ENCODE measurements at places on chromosomes 7 and 10.
A peak's percentile ranks its signal among the peaks of the same experiment; 100 is the strongest.

- DNase-seq, result no peak
These were observed 39.6 kb downstream of the FAM171A1 start for GRCh38 chr10:15331461-15331860.

DNA sequence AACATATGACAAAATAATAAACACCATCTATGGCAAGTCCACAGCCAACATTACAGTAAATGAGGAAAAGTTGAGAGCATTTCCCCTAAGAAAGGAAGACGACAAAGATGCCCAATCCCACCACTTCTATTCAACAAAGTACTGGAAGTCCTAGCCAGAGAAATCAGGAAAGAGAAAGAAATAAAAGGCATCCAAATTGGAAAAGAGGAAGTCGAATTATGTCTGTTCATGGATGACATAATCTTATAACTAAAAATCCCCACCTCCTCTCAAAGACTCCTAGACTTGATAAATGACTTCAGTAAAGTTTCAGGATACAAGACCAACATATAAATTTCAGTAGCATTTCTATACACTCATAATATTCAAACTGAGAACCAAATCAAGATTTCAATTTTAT is 288.5 kb upstream of the POT1 start:
- DNase-seq, result no peak

- DNase-seq, result no peak
These were observed 216.6 kb upstream of the SH2B2 start for GRCh38 chr7:102069931-102070629.

GRCh38 chr10:96840841-96841518 is 8.9 kb downstream of the LCOR start:
- peak; percentile 86 for DNase-seq

DNA sequence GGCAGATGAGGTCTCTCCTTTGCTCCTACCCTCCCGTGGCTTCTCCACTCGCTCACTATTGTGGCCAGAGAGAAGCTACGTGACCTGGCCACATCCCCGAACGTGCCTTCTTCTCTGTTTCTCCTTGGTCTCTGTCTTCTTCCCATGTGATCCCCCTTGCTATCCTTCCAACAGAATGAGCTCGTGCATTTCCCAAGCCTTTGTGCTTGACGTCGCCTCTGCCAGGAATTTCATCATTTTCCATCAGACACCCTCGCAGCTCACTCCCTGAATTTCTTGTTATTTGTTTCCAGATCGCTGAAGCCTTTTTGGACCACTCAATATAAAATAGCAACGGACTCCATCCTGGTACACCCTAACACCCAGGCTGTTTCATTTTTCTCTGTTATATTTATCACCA is 13.8 kb upstream of the INHBA start:
- DNase-seq, result no peak

GRCh38 chr7:152015600-152015999 is 9.9 kb upstream of the GALNT11 start:
- DNase-seq, result no peak

- peak; percentile 29 for DNase-seq
These were observed 44.6 kb upstream of the RSBN1L start for GRCh38 chr7:77651575-77652162.

DNA sequence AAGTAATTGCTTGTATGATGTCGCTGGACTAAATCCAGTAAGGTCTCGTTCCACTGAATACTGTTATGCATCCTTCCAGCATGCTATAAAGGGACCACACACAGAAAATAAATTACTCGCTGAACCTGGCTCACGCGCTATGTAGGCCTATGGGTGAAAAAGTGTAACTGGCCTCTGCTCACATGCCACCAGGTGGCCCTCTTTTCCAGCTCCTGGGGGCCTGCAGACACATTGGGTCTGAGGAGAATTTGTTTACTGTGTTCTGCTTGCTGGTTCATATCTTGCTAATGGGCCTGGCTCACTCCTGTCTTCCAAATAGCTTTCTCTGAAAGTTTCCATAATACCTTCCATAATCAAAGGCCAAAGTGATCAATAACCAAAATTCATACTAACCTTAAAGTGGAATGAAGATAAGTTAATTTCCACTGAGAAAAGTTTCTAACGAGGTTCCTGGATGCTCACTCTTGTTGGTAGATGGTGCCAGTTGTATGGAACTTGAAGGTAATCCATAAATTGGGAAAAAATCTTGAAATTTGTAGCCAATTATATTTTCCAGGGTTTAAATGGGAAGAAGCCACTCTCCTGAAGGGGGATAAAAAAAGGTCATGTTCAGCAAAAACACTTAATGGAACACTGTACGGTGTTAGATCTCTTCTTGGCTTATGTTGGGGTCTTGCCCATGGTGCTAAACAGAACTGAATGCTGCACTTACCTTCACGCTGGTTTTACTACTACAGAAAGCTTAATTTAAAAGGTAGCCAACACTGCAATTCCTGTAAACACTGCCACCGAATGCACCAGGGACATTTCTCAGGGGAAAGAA is 27.0 kb upstream of the ZPBP start:
- DNase-seq, result no peak

GRCh38 chr7:78301407-78301806 is 502.8 kb downstream of the PHTF2 start:
- DNase-seq, result peak; percentile 40

DNA sequence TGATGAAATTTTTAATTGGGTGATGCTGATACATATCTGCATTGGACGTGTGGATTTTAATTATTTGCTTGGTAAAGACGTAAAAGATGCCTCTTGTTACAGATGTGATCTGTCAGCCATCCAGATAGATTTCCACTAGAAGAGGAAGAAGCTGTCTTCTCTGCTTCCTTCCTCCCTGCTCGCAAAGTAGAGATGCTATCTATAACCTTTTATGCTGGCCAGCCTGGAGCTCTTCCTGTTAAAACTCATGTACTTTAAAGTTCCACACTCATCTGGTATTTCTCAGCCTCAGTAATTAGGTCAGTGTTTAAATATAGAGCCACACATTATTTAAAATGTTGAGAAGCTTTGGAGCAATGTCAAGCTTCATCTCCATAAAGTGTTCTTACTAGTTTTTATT is 51.2 kb upstream of the TMEM229A start:
- no peak for DNase-seq

DNA sequence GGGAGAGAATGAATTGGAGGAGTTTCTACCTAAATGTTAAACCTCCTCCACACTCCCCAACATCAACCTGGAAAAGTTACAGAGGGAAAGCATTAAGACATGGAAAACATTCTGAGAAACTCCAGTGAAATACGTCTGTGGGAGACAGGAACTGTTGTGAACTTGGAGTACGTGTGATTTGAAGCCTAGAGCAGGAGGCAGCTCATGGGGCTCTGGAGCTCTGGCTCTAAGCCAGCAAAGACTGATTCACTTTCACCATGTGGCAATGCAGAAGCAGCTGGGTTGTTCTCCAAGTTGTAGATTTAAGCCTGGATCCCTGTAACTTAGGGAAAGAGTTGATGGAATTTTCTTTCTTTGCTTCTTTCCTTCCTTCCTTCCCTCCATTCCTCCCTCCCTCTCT is 503.2 kb downstream of the NRG3 start:
- DNase-seq, result peak; percentile 70

GRCh38 chr7:114793155-114793845 is 128.6 kb upstream of the MDFIC start:
- no peak for DNase-seq

GRCh38 chr10:47374611-47375536 is 9.2 kb downstream of the ZNF488 start:
- DNase-seq, result no peak

GRCh38 chr7:71618278-71618677 is 486.3 kb downstream of the GALNT17 start:
- DNase-seq, result no peak

GRCh38 chr7:129160161-129160905 is 15.8 kb downstream of the TSPAN33 start:
- DNase-seq, result no peak

All from renal cortical epithelial cell (primary cell).